Kidney glomerular epithelial cell (primary cell): ENCODE measurements at places on chromosomes 1 and 21.

GRCh38 chr1:227935826-227936225, 11.9 kb downstream of the WNT9A start:
- no peak for DNase-seq

- DNase-seq, result no peak
These were observed 91.9 kb upstream of the CACNA1E start for GRCh38 chr1:181391301-181391900.

DNA sequence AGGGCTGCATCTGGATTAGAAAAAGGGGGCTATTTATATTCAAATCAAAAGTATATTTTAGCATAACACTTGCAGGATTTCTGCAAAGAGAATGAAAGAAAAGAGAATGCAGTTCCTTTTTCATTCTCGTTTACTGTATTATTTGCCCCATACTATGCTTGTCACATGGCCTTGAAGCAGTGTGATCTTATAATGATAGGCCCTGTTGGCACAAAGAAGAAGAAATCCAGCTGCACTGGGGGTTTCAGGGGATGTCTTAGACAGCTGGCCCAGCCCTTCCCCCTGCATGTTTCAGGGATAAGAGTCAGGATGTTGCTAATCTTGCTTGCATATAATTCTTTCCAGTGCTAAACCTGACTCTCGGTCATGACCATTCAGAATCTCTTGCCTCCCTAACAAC, 369.5 kb downstream of the SEC16B start:
- DNase-seq, result no peak

DNA sequence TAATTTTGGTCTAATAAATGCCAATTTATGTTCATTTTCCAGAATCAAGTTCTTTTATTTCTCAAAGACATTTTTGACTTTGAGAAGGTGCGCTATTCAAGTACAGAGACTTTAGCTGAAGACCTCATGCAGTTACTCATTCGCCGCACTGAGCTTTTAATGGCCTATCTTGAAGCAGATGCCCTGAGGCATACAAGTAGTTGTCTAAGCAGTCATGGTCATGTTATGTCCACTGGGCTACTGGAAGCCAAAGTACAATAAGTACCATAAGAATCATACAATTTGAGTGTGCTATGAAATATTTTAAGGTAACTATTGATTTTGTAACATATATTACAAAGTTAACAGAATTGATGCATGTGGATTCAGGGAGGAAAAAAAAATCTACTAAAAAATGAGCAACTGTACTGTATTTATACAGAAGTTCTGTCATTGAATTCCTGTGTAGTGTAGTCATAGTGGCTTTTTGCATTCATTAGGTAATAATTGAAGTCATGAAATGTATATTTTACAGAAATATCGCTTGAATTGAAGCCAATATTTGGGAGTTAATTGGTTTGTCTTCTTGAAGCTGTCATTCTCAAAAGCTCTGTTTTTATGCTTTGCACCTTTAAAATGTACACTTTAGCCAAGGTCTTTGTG, 13.5 kb upstream of the NEXN start:
- DNase-seq, result no peak

DNA sequence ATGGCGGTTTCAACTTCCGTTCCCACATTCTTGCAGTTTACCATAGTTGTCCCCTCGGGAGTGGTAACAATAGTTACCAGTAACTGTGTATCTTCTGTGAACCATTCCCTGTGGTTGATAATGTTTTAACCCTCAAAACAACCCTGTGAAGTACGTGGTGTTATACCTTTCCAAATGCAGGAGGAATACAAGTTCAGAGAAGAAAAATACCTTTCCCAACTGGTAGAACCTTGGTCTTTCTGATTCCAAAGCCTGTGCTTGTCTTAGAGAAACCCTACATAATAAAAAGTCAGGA, 789 bp downstream of the BTF3L4 start:
- DNase-seq, result no peak

GRCh38 chr1:165856021-165856420, 28.6 kb downstream of the UCK2 start:
- no peak for DNase-seq

- DNase-seq, result no peak
These were observed 180.8 kb downstream of the BRINP2 start for GRCh38 chr1:177351361-177352108.

DNA sequence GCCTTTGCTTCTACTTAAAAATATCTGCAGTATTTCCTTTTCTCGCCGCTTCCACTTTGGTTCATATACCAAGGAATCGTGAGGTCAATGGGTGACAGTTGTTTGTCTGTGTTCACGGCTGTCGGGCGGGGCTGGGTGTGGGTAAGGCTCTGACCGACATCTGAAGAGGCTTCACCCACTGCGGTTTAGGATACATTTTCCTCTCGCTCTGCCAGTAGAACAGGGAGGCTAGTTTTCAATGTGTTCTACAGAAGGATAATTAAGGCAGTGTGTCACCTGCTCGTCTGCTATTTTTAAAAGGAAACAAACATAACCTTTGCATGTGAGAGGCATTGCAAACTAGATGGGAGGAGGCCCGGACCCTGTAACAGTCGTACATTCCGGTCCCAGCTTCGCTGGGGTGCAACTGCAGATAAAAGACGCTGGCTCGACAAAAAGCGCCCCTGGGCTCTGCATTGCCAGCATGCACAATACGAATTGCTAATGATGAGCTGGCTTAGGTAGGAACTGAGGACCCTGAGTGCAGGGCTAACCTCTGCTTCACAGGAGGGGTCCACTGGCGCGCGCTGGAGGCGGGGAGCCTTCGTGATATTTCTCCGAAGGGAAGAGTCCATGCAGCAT, 8.5 kb upstream of the ERG start:
- DNase-seq, result no peak

DNA sequence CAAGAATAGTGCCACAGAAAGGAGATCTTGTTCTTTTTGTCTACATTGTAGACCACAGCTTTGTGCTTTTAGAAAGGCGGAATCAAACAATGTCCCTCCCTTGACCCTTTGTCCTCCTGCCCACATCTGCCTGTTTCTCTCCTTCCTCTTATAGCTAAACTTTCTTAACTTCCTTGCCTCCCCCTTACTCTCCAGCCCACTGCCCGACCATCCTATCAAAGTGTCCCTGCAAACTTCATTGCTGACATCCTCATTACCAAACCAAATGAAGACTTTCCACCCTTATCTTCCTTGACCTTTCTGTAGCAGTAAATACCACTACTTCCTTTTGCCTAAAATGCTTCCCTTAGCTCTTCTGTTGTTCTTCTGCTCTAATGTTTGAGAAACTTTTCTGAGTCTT, 5.0 kb downstream of the SELP start:
- DNase-seq, result no peak

DNA sequence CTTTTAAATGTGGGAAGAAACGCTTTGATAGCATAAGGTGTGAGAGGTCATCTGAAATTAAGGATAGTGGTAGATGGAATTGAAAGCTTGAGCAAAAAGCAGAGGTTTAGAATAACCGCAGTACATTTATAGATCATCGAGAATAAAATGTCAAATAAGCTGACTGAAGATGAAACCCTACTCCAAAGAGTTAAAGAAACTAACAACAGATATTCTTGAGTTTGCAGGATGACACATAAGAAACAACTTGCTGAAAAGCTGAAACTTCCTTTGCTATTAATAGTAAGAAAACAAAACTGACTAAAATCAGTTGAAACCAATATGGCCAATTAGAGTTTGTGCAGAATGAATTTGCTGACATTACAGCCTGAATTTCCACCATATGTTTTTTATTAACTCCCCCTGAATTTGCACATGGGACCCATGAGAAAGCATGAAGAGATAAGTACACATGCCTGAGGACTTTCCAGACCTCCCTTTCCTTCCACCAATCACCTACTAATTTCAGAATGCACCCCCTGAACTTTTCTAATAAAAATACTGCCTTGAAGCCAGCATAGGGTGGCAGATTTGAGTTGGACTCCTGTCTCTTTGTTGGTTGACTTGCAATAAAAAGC, 1.7 kb upstream of the C1orf185 start:
- no peak for DNase-seq

- DNase-seq, result no peak
These were observed 12.9 kb downstream of the GBP2 start for GRCh38 chr1:89112871-89113613.

DNA sequence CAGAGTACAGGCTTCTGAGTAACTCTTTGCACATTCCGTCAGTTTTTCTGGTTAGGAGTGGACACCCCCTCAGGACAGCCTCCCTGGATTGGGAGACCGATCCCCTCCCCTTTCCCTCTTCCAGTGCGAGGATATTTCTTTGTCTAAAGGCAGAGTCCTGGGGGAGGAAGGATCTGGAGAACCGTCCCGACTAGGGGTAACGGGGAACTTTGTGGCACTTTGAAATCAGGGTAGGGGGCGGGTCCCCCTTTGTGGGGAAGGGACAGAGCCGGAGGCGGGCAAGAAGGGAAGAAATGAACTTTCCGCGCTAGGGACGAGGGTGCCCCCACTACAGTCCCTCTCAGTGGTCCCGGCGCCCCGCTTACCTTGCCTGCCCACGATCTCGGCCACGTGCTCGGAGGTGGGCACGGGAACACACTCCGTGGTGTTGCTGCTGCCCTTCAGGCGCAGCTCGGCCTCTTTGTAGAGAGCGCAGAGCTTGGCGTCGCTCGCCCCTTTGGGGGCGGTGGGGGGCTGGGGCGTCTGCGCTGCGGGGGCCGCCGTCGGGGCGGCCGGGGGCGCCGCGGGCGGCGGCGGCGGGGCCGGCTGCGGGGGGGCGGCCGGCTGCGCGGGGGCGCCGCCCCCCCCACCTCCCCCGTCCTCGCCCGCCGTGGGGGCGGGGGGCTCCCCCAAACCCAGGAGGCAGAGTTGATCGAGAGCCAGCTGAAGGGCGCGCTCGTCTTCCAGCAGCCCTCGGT, 917 bp downstream of the MEX3A start:
- no peak for DNase-seq

- no peak for DNase-seq
These were observed 44.3 kb upstream of the ERRFI1 start for GRCh38 chr1:8070381-8070811.

DNA sequence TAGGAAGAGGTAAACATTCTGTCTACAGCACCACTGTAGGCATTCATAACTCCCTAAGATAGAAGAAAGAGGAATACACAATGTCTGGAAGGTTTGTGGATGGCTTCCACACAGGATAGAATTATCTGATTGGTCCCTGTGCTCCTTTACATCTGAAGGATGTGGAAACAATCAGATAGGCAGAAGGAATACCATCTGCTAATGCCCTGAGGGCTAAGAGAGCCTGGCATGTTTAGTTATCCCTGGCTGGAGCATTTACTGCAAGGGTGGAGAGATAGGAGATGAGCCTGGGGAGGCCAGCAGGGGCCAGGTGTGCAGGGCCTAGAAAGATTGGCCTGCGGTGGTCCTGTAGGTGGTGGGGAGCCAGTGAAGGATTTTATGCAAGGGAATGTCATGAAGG, 8.6 kb upstream of the ACBD3 start:
- no peak for DNase-seq

DNA sequence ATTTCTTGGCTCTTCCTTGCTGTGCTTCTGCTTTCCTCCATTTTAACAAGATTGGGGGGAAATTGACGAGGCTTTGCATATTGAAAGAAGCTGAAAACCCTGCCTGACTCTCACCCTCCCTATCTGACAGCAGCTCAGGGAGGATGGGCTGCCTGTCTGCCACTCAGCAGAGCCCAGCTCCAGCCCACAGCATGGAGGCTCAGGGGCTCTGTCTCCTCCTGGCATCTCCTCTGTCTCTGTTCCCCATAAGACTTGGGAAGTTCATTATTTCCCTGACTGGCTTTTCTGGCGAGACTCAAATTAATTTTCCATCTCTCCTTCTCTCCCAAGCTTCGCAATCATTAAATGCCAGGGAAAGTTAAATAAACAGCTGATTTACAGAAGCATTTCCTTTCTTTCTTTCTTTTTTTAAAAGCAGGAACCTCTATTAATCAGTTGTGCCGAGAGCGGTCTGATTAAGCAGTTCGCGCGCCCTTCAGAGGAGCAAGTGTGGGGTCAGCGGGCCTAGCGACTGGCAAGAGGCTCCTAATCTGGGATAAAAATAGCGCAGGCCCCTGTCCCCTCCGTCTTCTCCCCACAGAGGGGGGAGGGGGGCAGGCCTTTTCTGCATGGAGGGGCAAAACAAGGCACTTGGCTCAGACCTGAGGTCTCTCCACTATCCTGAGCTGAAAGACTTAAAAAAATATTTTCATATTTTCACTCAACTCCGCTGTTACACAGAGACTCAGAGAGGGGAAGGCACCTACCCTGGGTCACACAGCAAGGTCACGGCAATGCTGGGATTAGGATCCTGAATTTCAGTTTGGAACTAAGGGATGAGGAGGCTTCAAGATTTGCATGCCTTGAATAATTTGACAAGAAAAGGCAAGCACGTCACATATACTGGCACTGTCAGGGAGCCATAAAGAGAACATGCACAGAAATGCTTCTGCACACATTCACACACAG, 170.4 kb downstream of the ACTL8 start:
- DNase-seq, result no peak
